ENCODE measurements at places on chromosomes 5 and 9. TPM values are rescaled to one million over a fixed set of nuclear protein-coding genes. Genes with fewer than 3 reads are reported as not detected.

The CLIC3 gene
- 13.3 TPM for total RNA-seq

The PCDHB12 gene
- not detected for total RNA-seq

The LHX3 gene
- total RNA-seq, result not detected

The GABBR2 gene
- total RNA-seq, result not detected

The QRFP gene
- total RNA-seq, result not detected

The LCN10 gene
- total RNA-seq, result 1.0 TPM

The IRX1 gene
- total RNA-seq, result not detected

The ZDHHC11B gene
- total RNA-seq, result 2.4 TPM

The CMYA5 gene
- 0.28 TPM for total RNA-seq

The SGCD gene
- total RNA-seq, result 0.43 TPM

The CEP78 gene
- total RNA-seq, result 48.9 TPM

The CDHR2 gene
- total RNA-seq, result 2.4 TPM

The MUSK gene
- not detected for total RNA-seq

The ANKRD31 gene
- 0.51 TPM for total RNA-seq

The ORM1 gene
- not detected for total RNA-seq

The POU5F2 gene
- total RNA-seq, result 1.3 TPM

The SHOC1 gene
- total RNA-seq, result not detected

The CCDC192 gene
- total RNA-seq, result not detected

The CCNO gene
- not detected for total RNA-seq

The GNA14 gene
- not detected for total RNA-seq

Measured in activated naive CD8-positive, alpha-beta T cell treated with anti-CD3 and anti-CD28 coated beads, Interleukin-2, amount 10 ng/mL, durations not matched to agents 7 days and 5 days (primary cell).